Activated naive CD4-positive, alpha-beta T cell treated with Interleukin-2 at 50 U/mL for 16 hours (primary cell): ENCODE measurements at places on chromosomes 12 and 14.

DNA sequence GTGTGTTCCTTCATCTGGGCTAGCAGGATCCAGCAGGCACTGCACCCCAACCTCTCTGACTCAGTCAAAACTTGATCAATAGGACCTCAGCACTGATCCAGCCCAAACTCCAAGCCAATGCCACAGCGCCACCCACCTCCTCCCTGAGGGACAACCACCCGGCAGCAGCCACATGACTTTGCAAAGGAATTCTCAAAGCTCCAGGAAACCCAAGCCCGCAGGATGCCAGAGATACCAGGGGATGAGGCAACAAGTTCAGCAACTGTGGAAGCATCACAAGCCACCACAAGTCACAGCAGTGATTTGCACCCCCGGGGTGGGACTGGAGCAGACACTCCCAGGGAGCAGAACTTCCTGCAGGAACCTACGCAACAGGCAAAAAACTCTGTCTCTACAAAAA, 37.3 kb downstream of the ACTN1 start:
- DNase-seq, result no peak

GRCh38 chr14:78173346-78174035, 3.3 kb downstream of the NRXN3 start:
- no peak for DNase-seq

DNA sequence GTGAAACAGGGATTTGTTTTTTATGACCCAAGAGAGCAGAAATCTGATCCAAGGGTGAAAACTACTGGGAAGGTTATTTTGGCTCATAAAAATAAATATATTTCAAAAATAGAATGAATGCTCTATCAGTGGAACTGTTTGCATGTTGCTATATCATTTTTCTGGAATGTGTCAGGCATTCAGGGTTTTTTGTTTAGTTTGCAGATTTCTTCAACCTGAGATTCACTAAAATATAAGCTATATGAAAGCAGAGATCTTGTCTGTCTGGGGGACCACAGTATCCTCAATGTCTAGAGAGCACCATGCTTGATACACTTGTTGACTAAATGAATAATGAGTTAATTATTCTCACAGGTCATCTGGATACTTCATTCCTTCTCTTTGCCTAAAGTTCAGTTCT, 165.1 kb downstream of the NUBPL start:
- DNase-seq, result no peak

DNA sequence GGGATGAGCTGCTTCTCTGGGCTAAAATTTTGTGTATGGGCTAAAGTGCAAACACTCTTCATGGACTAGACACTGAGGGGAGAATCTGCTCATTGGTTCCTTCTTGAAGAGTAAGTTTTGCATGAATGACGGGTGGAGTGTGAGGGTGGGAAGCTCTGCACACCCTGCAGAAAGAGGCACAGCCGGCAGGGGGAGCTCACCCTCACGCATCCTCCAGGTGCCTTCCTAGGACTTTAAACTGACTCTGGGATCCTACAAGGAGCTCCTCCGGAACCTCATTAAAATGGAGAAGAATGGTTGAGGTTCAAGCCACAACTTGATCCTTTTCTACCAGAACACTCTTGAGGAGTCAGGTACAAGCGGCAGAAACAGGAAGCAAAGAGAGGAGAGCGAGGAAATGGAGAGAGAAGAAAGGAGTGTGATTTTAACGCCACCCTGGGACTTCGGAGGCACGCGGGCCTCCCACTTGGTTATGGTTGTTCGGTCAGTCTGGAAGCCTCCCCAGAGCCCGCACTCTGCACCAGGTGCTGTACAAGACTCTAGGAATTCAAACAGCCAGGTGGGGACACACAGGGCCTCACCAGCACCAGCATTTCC, 87.5 kb downstream of the SETD3 start:
- DNase-seq, result peak; percentile 39

DNA sequence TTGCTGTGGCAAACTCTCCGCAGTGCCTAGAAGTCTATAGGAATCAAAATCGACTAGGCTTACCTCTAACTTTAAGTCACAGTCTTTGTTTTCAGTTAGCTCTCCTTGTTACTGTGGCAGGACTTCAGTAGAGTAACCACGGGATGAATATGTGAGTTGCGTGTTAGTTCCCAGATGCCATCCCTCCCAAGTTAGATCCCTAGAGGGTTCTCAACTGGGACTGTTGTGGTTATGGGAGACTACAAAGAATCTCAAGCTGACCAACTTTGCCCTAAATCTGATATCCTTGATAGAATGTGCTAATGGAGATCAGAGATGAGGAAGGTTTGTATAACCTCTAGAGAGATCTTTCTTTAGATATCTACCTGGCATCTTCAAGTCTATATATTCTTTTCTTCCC, 208.1 kb downstream of the AKAP6 start:
- no peak for DNase-seq

GRCh38 chr12:124542021-124542949, 25.1 kb downstream of the NCOR2 start:
- no peak for DNase-seq
